ENCODE measurements at places on chromosomes 13 and 19. TPM values are rescaled to one million over a fixed set of nuclear protein-coding genes. Genes with fewer than 3 reads are reported as not detected.

- no peak overlapping the region for H3K4me3 ChIP-seq
- peaks cover 2% of the 10 kb centered on the region for H3K4me1 ChIP-seq
- no peak overlapping the region for H3K27ac ChIP-seq
- H3K27me3 ChIP-seq, result peaks cover 19% of the 10 kb centered on the region
- no peaks in the 10 kb centered on the region for H3K36me3 ChIP-seq
- DNase-seq, result no peak
Observed at GRCh38 chr19:28864577-28865042, 348.3 kb downstream of the UQCRFS1 start.

GRCh38 chr13:33349986-33350826 lies 64.7 kb upstream of the STARD13 start:
- peak overlapping the region; percentile 88 for H3K4me3 ChIP-seq
- H3K36me3 ChIP-seq, result peaks cover 7% of the 10 kb centered on the region
- peak overlapping the region; percentile 68 for H3K27ac ChIP-seq
- H3K4me1 ChIP-seq, result peaks cover 44% of the 10 kb centered on the region

DNA sequence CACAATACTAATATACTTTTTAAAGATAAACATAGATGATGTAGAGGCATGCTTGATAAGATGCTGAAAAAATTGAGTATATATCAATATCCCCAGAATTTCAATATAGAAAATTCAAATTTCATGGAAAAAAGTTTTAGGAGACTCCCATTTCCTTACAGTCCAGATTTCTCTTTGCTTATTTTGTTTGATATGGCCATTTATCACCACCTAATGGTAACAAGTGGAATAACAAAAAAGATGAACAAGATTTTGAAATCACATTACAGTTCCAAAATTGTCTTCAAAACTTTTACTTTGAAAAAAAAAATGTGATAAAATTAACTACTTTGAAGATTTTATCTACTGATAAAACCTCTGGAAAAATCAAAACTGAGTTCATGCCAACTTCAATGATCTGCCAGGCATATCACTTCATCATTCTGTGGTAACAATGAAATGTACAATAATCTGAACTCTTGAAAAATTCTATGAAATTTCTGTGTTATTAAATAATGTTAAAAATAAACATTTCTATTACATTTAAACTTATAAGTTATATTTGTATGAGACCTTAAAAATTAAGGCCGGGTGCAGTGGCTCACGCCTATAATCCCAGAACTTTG lies 17.5 kb downstream of the MIPEP start:
- H3K27me3 ChIP-seq, result no peaks in the 10 kb centered on the region
- no peak overlapping the region for H3K27ac ChIP-seq
- no peaks in the 10 kb centered on the region for H3K36me3 ChIP-seq
- peak; percentile 46 for DNase-seq
- H3K4me1 ChIP-seq, result peaks cover 9% of the 10 kb centered on the region
- H3K4me3 ChIP-seq, result no peak overlapping the region

DNA sequence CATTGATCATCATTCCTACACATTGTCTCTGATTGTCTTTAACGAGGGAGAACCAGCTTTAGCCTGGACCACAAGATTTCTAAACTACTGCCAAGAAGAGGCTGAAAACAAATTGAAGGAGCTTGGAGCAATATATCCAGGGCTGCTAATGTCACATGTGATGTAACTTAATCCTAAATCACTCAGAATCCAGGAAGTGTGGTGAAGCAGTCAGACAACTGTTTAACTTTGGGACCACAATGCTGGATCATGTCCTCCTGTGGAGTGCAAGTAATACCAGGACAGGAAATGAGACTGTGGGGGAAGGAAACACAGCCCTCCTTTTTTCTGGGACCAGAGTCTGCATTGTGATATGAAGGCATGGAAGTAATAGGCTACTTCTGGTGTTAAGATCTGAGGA lies 430.2 kb downstream of the KCTD12 start:
- H3K27ac ChIP-seq, result no peak overlapping the region
- H3K27me3 ChIP-seq, result no peaks in the 10 kb centered on the region
- no peaks in the 10 kb centered on the region for H3K4me1 ChIP-seq
- H3K4me3 ChIP-seq, result no peak overlapping the region
- no peak for DNase-seq

ODAD3 gene
- total RNA-seq, result 0.18 TPM

LRRC25 gene
- not detected for total RNA-seq

KLK7 gene
- total RNA-seq, result not detected

Measured in HFFc6 (cell line).